Stimulated activated CD4-positive, alpha-beta T cell treated with anti-CD3 and anti-CD28 coated beads, TNF-alpha, amount 100 ng/mL, for 24 hours (primary cell): ENCODE measurements at places on chromosomes 5 and 9.

GRCh38 chr5:178526773-178527457 is 63.3 kb downstream of the COL23A1 start:
- no peak for DNase-seq

GRCh38 chr9:132591244-132591643 is 8.8 kb downstream of the BARHL1 start:
- DNase-seq = no peak

DNA sequence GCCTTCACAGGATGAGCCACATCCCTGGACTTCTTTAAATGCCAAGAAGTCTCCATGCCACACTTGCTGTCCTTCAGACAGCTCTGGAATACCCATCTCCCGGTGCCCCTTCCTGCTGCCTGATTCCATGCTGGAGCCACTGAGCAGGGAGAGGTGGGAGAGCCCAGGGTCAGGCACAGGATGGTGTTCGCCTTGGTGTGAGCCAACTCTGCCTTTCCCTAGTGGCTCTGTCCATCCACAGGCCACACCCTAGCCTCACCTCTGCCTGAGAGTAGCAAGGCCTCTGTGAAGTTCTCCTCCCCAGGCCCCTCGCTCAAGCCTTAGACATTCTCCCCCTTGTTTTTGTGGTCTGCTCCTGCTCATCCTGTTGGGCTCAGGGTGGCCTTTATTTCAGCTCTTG is 54.2 kb upstream of the ANGPTL2 start:
- no peak for DNase-seq

GRCh38 chr5:174837919-174838902 is 113.8 kb downstream of the MSX2 start:
- no peak for DNase-seq

DNA sequence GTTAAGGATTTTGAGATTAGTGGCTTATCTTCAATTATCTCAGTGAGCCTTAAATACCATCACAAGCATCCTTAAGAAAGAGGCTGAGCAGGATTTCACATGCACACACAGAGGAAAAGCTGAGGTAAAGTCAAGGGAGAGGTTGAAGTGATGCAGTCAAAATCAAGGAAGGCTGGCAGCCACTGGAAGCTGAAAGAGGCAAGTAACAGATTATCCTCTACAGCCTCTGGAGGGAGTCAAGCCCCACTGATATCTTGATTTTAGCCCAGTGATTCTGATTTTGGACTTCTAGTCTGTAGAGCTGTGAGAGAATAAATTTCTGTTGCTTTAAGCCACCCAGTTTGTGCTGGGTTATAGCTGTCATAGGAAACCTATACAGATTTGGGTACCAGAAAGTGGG is 80.1 kb downstream of the ANKRD31 start:
- no peak for DNase-seq

DNA sequence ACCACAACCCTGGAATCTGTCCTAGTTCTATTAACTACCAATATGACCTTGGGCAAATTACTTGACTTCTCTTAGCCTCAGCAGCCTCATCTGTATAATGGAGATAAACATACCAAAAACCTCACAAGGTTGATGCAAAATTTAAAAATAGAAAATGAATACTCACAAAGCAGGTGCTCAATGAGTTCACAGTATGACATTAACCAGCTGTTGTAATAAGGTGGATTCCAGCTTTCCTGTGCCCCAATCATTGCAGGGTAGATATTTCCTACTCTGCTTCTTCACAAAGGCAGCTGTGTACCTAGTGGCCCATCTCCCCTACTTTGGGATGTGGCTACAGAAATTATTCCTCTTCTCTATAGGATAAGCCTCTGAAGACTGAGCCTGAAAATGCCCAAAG is 8.8 kb downstream of the HTR4 start:
- no peak for DNase-seq

GRCh38 chr5:57889558-57889957 is 406.9 kb upstream of the ACTBL2 start:
- no peak for DNase-seq

DNA sequence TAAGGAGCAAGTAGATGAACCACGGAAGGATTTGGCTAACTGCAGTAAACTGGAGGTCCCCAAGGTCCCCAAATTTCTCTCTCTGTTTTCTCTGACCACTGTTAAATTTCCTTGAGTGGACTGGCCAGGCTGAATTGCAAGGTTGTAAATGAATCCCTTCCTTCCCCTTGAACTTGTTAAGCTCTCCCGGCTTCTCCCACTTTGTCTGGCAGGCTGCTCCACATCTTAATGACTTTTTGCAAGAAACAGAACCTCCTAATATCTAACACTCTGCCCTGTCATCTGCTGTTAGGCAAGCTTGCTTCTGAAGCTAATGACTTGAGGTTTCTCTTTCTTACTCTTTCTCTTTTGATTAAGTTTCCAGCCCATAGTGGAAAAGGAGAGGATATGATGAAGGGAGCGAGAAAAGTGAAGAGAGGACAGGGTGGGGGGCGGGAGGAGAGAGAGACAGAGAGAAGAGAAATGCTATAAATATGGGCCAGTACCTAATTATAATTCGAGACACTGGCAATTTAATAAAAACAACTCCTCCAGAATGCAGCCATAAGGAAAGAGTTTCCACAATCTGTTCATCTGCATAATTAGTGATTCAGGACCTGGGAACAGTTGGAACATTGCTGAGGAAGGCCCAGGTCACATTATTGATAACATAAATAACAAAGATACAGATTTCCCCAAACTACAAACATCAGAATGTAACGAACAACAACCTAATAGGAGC is 437.3 kb upstream of the MPDZ start:
- DNase-seq = no peak

GRCh38 chr5:72451741-72452505 is 55.3 kb downstream of the ZNF366 start:
- no peak for DNase-seq

GRCh38 chr9:7223981-7224380 is 466.2 kb downstream of the KDM4C start:
- DNase-seq = no peak

- DNase-seq = no peak
These were observed 148.0 kb downstream of the RORB start for GRCh38 chr9:74645007-74645639.

- no peak for DNase-seq
These were observed 103.9 kb downstream of the C9orf50 start for GRCh38 chr9:129517006-129517405.

- no peak for DNase-seq
These were observed 111.6 kb downstream of the GALNT10 start for GRCh38 chr5:154302161-154302560.

- no peak for DNase-seq
These were observed 107.6 kb downstream of the APBA1 start for GRCh38 chr9:69564557-69564956.

DNA sequence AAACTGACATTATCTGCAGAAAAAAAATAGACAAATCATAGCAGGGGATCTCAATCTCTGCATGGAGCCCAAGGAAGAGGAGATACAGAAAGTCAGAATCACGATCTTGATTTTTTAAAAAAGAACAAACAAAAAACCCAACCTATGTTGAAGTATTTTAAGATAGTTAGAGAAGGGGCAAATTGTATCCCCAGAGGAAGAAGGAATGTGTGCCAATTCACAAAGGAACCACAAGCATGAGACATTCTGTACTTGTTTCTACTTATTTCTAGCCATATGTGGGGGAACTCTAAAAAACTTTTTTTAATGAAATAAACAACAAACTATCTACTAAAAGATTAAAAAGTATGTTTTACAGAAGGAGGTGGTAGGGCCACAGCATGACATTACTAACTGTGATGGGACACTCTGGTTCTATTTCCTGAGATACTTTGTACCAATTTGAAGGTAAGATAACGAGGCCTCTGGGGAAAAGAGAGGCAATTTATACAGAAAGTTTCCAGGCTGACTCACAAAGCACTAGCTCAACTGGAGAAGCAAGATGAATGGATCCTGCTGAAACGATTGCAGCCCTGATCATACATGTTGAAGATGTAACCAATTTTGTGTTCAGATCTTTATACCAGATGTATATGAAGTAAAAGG is 22.5 kb downstream of the RANBP3L start:
- DNase-seq = no peak

DNA sequence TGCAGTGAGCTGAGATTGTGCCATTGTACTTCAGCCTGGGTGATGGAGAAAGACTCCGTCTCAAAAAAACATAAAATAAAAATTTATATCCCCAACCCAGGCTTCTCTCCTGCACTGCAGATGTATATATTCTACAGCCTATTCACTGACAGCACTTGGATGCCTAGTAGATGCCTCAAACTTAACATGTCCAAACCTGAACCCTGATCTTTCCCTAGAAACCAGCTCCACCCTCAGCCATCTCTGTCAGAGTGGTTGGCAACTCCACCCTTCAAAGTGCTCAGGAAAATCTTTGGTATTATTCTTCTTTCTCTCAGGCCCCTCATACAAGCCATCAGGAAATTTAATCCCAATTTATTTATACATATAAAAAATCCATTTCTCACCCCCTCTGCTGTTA is 36.9 kb upstream of the TXN start:
- no peak for DNase-seq
